ENCODE measurements at places on chromosomes 3 and 15. TPM values are rescaled to one million over a fixed set of nuclear protein-coding genes. Genes with fewer than 3 reads are reported as not detected.

GRCh38 chr15:70210076-70210475 is 112.4 kb upstream of the TLE3 start:
- no peak for DNase-seq

Gene ADAMTS7
- total RNA-seq = 2.5 TPM

- no peak for DNase-seq
These were observed 594.9 kb upstream of the CFAP20DC start for GRCh38 chr3:59644479-59645402.

Gene AMT
- total RNA-seq = 6.1 TPM

DNA sequence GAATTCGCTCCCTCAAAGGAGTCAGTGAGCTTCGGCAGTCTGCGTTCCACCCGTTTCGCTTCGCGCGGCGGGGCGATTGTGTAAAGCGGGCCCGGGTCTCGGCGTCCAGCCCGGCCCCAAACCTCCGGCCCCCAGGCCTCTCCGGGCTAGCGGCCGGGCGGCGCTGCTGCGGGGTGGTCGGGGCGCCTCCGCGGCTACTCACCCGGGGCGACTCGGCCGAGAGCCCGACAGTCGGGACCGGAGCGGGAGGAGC is 412 bp downstream of the CHDH start:
- DNase-seq = no peak

DNA sequence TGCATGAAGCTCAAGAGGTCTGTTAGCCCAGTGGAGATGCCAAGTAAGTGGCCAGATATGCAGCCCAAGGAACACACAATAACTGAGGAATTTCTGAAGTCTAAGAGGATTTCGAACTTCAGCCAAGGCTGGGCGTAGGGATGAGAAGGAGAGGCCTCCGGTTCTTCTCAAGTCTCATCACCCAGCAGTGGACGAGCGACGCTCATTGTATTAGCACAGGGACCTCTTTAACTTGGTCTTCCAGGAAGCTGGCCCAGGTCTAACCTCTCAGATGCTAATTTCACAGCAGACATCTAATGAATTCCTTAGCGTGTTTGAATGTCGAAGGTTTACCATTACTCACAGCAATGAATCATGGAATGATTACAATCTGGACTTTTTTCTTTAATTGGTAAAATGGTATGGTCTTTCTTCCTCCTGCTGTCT is 85.0 kb downstream of the HES1 start:
- no peak for DNase-seq

Gene HAUS2
- 25.8 TPM for total RNA-seq

GRCh38 chr3:64039332-64039731 is 16.0 kb upstream of the PSMD6 start:
- no peak for DNase-seq

- no peak for DNase-seq
These were observed 122.4 kb downstream of the ADCY5 start for GRCh38 chr3:123326531-123326930.

GRCh38 chr3:172799246-172799645 is 48.7 kb downstream of the ECT2 start:
- no peak for DNase-seq

Gene ADAMTS9
- total RNA-seq = 118 TPM
